ENCODE measurements at places on chromosomes 7 and 10.

DNA sequence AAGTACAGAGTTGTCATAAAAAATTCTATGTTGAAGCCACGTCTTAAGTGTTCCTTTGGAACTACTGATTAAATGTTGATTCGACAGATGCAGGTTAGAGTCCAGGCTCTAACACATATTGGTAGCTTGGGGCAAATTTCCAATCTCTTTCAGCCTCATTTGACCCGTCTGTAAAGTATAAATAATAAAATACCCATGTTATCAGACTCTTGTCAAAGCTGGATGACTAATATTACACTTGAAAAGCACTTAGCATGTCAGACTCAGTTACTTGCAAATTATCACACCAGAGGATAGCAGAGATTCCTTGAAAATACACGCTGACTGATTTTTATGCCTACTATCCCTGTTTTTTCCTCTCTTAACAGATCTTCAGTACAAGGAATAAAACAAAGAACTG lies 18.1 kb upstream of the MACC1 start:
- no peak for DNase-seq

GRCh38 chr10:7084280-7085005 lies 326.4 kb downstream of the SFMBT2 start:
- no peak for DNase-seq

DNA sequence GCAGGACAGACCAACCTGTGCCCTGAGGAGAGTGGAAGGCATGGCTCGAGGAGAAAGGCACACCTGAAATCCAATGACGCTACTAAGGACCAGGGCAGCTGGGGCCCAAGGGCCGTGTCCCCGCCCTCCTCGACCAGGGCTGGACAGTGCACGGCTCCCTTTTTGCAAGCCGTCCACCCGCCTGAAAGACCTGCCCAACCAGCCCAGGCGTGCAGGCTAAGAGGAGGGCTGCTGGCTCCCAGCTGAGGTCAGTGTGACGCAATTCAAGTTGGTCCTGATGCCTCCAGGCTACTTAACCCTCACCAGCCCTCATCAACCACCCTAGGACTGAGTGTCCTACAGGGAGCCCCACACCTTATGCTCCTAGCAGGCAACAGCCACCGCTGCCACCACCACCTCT lies 69.3 kb downstream of the DLG5 start:
- no peak for DNase-seq

DNA sequence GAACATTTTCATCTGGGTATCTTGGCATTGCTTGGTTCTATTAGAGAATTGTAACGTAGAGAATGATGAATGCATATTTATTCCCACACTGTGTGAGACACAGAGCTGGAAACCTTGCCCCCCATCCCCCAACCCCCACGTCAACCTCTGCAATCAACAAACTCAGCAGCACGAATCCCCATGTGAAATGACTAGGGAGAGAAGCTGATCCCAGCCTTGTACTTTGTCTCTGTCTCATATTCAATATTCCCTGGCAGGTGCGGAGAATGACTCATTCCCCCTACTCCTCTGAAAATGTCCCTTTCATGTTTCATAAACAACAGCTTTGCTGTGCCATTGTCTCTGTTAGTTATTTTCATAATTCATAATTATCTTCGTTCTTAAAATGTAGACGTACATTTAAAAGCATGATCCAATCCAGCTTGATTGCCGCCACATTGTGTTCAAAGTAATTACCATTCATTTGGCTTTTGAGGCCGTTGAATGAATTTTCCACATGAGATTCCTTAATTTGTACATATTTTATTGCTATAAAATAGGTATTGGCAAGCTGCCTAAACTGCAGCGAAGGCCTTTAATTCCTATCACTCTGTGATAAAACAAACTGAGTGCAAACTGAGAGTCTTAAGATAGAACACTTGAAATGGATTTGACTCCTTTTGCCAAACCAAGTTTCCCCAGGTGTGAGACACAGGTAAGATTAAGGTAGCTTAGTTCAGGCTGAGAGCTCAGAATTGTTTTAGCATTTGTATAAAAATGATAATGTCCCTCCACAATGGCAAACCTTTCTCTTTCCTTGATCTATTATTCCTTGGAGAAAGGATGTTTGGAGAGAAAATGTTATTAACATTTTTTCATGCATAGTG lies 920.2 kb downstream of the TYW1 start:
- no peak for DNase-seq

DNA sequence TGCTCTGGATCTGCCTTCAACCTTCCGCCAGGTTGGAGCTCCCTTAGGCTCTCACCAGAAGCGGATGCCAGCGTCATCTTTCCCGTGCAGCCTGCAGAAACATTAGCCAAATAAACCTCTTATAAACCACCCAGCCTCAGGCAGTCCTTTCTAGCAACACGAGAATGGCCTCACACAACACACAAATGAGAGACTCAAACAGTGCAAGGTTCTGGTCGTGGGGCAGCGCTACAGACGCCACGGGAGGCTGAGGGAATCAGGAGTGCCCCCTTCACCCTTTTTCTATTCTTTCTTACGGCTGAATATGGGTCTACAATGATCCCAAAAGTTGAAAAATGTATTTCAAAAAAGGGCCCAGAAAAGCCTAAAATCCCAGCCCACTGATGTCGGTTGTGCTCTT lies 96.4 kb downstream of the FOXL3 start:
- no peak for DNase-seq

DNA sequence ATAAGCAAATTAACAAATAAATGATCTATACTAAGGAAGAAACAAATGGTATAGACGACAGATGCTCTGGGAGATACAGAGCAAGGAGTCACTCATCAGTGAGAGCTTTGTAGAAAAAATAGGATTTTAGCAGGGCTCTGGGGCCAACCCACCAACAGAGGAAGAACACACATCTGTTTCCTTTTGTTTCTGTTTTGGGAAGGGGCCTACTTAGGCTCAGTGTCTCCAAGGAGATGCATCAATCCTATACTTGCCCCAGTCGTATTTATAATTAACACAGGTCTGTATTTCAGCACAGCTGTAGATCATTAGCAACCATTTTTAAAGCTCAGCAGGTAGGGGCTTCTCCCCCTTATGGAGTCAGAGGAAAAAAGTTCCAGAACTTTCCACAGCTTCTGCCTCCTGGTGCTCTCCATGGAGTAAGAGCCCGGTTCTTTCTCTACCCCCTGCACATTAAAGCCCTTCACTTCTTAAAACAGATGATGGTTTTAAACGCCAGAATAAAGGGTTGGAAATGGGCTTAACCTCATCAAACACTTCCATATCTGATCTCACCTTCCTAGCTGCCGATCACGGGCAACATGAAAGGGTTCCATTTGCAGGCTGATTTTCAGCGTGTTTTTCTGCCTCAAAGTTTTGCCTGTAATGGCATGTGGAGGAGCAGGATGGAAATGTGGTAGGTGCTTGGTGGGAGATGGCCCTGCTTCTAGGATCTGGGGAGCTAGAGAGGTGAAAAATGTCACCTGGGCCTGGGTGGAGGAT lies 291.7 kb downstream of the TCF7L2 start:
- no peak for DNase-seq

- DNase-seq = no peak
Measured at GRCh38 chr7:9181356-9181755, 747.9 kb downstream of the NXPH1 start.

GRCh38 chr7:45258533-45259226 lies 101.1 kb downstream of the RAMP3 start:
- no peak for DNase-seq

DNA sequence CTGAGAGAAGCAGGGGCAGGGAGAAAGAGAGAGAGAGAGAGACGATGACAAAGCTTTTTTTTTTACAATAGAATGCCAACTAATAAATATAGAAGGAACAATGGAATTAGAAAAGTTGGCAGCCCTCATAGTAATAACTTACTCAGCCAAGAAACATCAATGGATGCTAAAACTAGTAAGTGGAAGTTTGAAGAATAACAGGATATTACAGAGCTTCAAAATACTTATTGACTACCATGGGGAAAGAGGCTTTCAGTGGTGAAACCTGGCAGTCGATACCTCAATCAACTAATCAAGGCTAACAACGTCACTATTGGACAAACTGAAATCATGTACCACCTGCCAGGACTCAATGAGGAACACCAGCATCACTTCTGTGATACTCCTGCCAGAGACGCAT lies 100.5 kb upstream of the LRRC4 start:
- DNase-seq = no peak

- no peak for DNase-seq
Measured at GRCh38 chr10:125983161-125983560, 86.8 kb downstream of the FANK1 start.

GRCh38 chr10:21329995-21330627 lies 195.4 kb downstream of the SKIDA1 start:
- DNase-seq = no peak

- no peak for DNase-seq
Measured at GRCh38 chr7:139916717-139917395, 87.8 kb downstream of the TBXAS1 start.

DNA sequence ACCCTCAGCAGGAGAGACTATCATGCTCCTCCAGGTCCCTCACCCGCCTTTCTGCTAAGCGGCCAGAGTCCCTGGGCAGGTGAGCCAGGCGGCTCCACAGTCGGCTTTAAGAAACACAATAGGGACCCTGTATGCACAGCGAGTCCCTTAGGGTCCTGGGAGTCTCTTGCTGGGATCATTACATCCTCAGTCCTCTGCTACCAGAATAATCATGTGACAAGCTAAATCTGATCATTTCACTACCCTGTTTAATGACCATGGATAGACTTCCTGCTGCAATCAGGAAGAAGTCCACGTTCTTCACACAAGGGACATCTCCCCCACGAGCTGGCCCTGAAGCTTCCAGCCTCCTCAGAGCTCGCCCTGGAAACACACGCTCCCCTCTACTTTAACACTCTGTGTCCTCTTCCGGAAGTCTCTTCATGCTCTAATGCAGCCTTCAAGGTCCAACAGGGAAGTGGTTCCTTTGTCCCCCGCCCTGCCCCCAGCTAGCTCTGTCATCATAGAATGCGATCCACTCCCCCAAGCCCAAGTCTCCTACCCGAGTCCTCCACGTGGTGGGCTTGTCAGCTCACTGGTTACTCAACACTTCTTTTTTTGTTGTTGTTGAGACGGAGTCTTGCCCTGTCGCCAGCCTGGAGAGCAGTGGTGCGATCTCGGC lies 101.5 kb downstream of the RNF216 start:
- no peak for DNase-seq

- DNase-seq = no peak
Measured at GRCh38 chr7:138967159-138967558, 14.0 kb downstream of the KIAA1549 start.

- no peak for DNase-seq
Measured at GRCh38 chr7:96636979-96637378, 72.7 kb downstream of the SEM1 start.

DNA sequence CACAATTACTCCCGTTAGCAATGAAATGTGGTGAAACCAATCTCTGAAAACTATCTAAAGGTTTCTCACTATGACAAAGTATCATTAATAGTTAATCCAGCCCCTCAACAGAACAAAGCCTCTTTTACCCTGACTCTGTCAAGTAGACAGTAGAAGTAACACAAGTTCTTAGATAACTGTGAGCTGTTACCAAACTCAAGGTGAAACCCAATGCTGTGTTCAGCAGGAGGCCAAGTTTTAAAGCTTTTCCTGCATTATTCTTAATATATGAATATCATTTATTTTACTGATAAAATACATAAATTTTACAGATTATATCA lies 109.1 kb downstream of the SRPK2 start:
- DNase-seq = no peak

- no peak for DNase-seq
Measured at GRCh38 chr7:90407484-90407821, 4.2 kb downstream of the CLDN12 start.

All from stimulated activated CD4-positive, alpha-beta T cell treated with anti-CD3 and anti-CD28 coated beads, Interleukin-1b, Interleukin-23, amount 100 ng/mL, for 1 hour (primary cell).